ENCODE measurements at places on chromosomes 2 and 18.
A peak's percentile ranks its signal among the peaks of the same experiment; 100 is the strongest.

- DNase-seq = no peak
These were observed 67.4 kb downstream of the TPO start for GRCh38 chr2:1480671-1481076.

DNA sequence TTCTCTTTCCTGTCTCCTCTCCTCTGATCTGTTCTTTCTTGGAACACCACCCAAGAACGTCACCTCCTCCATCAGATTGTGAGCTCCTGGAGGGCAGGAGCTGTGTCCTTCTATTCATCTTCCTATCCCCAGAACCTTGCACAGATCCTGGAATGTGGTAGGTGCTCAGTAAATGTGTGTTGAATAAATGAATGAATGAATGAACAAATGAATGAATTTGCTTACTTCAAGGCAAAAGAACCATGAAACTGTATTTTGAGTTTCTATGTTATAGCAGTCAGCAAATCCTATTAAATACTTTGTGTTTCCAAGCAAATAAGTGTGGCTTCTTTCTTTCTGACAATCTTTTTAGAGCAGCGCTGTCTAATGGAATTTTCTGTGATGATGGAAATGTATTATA, 14.8 kb downstream of the FABP1 start:
- no peak for DNase-seq

DNA sequence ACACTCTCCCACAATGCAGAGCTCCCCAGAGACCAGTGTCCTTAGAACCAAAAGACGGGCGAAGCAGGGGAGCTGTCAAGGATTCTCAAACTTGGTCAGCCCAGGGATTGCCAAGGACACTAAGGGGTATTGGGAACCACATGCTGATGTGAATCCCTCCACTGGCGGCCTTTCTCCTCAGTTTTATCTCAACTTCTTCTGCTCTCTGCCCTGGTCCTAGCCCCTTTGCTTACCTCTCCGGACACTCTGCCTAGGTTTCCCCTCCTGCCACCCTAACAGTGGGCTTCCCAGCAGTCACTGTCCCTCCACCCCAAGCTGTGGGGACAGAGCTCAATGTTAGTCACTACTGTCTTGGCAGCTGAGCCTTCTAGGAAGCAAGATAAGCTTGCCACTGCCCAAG, 61.1 kb downstream of the POLR1A start:
- DNase-seq = no peak

DNA sequence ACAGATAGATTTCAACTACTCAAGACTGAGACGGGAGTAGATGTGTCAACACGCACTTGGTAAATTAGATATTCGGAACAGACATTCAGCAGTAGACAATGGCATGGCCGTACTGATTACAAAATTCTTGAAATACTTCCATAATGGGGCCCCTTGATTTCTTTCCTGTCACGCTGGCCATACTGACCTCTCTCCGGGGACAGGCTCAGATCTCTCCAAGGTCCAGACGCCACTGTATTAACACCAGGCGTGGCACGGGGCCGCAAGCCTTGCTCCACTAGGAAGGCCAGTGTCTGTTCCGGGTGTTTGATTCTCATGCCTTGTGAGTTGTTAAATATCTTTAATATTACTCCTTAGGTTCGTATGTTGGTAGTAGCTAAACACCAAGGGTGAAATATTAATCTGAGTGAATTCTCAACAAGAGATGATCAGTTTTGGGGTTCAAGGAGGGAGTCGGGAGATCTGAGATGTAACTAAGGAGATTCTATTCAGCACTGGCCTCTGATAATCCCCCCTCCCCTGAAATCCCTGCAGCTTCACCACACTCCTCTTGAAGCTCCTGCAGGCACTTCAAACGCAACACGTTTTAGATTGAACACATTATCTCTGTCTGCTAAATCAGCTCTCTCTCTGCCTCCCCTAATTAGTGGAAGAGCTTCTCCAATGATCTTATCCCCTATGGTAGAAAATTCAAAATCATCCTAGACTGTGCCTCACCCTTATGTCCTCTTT, 2.2 kb upstream of the EHD3 start:
- no peak for DNase-seq

GRCh38 chr2:172734711-172735581, 699 bp upstream of the RAPGEF4 start:
- DNase-seq = no peak

DNA sequence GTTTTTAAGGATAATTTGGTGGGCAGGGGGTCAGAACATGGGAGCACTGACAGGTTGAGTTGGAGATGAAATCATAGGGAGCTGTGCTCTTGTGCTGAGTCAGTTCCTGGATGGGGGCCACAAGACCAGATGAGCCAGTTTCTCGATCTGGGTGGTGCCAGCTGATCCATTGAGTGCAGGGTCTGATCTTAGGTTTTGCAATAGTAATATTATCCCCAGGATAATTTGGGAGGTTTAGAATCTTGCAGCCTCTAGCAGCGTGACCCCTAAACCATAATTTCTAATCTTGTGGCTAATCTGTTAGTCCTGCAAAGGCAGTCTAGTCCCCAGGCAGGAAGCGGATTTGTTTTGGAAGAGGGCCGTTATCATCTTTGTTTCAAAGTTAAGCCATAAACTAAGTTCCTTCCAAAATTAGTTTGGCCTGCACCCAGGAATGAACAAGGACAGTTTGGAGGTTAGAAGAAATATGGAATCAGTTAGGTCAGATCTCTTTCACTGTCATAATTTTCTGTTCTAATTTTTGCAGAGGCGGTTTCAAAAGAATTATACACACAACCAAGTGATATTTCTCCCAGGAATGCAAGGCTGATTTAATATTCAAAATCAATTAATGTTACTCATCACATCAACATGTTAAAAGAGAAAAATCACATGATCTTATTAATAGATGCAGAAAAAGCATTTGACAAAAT, 23.0 kb downstream of the DBI start:
- no peak for DNase-seq

DNA sequence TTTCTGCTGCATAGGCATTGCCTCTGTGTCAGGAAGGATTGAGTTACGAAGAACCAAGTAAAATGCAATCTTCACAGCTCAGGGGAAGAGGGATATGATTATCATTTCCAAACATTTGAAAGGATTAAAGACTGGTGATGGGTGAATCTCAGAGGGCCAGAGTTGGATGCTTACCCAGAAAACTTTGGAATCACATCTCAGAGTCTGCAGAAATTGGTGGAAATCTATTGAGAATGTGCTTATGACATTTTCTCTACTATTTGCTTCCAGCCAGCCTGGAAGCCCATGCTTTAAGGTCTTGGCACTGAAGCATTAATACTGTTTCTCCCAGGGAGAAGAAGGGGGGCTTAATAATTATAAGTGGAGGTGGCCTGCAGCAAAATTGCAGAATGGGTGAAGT, 1301.4 kb upstream of the PIK3C3 start:
- DNase-seq = no peak

DNA sequence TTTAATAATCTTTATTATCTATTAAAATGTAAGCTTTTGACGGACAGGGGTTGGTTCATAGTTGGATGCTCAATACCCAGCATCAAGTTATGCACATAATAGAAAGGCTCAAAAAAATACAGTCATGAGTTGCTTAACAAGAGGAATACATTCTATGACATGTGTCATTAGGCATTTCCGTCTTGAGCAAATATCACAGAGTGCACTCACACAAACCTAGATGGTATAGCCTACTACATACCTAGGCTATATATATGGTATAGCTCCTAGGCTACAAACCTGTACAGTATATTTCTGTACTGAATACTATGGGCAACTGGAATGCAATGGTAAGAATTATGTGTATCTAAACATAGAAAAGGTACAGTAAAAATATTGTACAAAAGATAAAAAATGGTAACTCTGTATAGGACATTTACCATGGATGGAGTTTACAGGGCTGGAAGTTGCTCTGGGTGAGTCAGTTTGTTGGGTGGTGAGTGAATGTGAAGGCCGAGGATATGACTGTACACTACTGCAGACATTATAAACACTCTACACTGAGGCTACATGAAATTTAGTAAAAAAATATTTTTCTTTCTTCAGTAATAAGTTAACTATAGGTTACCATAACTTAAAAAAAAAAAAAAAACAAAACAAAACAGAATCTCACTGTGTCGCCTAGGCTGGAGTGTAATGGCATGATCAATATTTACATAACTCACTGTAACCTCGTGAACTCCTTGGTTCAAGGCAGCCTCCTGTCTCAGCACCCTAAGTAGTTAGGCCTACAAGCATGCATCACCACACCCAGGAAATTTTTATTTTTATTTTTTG, 201.2 kb downstream of the NBAS start:
- peak; percentile 8 for DNase-seq
